ENCODE measurements at places on chromosomes 4 and X. TPM values are rescaled to one million over a fixed set of nuclear protein-coding genes. Genes with fewer than 3 reads are reported as not detected.

APELA gene
- polyA plus RNA-seq: not detected

DNA sequence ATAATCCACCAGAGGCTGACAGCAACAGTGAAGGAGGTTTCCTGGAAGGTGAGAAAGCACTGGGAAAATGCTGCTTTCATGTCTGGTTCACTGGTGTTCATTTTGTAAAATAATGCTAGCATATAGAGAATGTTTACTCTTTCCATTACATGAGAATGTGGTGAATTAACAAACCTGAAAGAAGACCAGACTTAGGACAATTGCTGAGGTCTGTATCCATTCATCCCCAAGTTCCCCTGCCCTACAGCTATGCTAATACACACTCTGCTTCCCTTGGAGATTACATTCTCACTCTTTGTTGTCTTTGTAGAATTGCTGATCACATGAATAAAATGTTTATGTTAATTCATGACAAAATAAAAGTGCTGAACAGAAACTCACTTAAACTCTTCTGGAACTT is 99.5 kb downstream of the ARHGAP6 start:
- no peaks in the 10 kb centered on the region for H3K36me3 ChIP-seq
- no peak overlapping the region for H3K27ac ChIP-seq
- H3K27me3 ChIP-seq: no peaks in the 10 kb centered on the region
- no peak for DNase-seq
- no peak overlapping the region for H3K4me3 ChIP-seq

TCEAL6 gene
- not detected for polyA plus RNA-seq

- no peak for DNase-seq
- no peaks in the 10 kb centered on the region for H3K27me3 ChIP-seq
- no peak overlapping the region for H3K4me3 ChIP-seq
- H3K27ac ChIP-seq: no peak overlapping the region
Observed at GRCh38 chrX:15971696-15972095, 117.1 kb upstream of the AP1S2 start.

- no peaks in the 10 kb centered on the region for H3K4me1 ChIP-seq
- H3K27me3 ChIP-seq: no peaks in the 10 kb centered on the region
- DNase-seq: no peak
- H3K27ac ChIP-seq: no peak overlapping the region
- no peak overlapping the region for H3K4me3 ChIP-seq
Observed at GRCh38 chrX:112849016-112849415, 8.4 kb upstream of the AMOT start.

DNA sequence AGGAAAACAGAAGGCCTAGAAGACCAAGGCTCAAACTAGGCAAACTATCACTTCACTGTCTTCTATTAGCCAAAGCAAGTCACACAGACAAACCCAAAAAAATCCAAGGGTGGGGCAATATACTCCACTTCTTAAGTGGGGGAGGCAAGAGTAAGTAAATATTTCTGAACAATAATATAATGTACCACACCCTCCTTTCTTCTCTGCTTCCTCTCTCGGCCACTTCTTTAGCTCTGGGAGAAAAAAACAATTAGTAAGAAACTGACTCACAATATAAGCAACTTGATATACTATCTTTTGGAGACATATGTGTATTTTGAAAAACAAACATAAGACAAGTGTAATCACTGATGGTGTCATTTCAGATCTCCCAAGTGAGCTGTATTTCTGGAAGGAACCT is 14.8 kb downstream of the DCAF8L1 start:
- no peaks in the 10 kb centered on the region for H3K4me1 ChIP-seq
- H3K27ac ChIP-seq: no peak overlapping the region

GRCh38 chr4:43337707-43338106 is 445.2 kb downstream of the GRXCR1 start:
- no peaks in the 10 kb centered on the region for H3K27me3 ChIP-seq
- DNase-seq: no peak
- H3K27ac ChIP-seq: no peak overlapping the region
- no peaks in the 10 kb centered on the region for H3K36me3 ChIP-seq

DNA sequence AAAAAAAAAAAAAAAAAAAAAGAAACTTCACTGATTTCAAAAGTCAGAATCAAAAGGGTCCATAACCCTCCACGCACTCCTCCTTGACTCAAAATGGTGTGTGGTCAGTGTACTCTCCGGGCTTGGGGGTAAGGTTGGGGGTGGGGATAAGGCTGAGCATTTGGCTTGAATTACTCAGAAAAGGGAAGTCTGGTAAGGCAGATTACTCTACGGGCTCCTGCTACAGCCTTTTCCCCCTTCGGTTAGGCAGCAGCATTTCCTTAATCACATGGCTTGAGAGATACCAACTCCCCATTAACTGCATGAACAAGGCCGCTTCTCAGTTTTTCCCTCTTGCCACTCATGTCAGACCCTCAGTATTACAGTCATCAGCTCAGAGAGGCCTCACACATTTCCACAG is 135.4 kb upstream of the DUSP21 start:
- H3K36me3 ChIP-seq: no peaks in the 10 kb centered on the region
- no peak overlapping the region for H3K4me3 ChIP-seq
- no peak overlapping the region for H3K27ac ChIP-seq
- no peak for DNase-seq
- no peaks in the 10 kb centered on the region for H3K27me3 ChIP-seq
- no peaks in the 10 kb centered on the region for H3K4me1 ChIP-seq

DNA sequence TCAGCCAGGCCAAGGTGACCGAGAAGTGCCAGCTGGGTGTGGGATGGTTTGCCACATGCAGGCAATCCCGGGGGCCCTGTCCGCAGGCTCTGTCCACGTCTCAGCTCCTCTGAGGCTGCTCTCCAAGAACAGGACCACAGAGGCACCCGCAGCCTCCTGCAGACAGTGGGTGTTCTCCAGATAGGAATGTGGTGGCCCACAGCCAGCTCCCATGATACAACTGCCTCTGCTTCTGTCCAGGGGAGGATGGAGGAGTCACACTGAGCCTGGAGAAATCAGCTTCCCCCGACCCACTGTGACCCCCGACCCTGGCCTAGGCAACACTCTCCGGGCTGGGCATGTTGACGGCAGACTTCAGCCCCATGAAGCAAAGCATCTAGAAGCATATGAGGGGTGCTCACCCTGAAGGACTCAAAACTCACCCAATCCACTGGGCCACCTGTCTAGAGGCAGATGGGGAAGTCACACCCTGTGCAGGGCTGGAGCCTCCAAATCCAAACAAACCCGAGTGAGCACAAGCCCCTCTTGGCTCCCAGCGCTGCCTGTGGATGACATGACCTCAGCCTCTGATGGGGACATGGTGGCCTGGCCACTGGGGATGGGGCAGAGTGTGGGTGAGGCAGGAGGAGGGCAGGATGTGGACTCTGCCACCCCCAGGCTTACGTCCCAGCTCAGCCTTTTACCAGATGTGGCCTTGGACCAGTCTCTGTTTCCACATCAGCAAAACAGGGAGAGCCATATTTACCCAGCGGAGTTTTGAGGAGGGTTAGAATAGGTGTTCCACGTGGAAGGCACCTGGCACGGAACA is 102.3 kb downstream of the PSAPL1 start:
- no peaks in the 10 kb centered on the region for H3K27me3 ChIP-seq
- no peak overlapping the region for H3K27ac ChIP-seq
- H3K36me3 ChIP-seq: no peaks in the 10 kb centered on the region

DNA sequence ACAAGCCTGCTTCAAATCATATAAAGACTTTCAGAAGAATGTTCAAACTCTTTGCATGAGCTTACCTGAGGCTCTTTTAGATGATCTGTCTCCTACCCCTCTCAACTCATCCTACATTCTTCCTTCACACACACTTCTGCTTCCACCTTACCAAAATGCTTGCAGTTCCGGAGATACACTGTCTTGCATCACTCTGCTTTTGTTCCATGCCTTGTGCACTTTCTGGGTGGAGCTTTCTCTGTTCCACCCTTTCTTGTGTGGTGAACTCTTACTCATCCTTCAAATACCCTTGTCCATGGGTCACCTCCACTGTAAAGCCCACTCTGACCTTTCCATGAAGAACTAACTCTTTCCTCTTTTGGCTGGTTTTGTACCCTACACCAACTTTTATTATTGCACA is 18.4 kb upstream of the MGST2 start:
- H3K36me3 ChIP-seq: no peaks in the 10 kb centered on the region
- DNase-seq: no peak
- peaks cover 6% of the 10 kb centered on the region for H3K4me1 ChIP-seq
- no peak overlapping the region for H3K27ac ChIP-seq
- H3K4me3 ChIP-seq: no peak overlapping the region
- no peaks in the 10 kb centered on the region for H3K27me3 ChIP-seq

DNA sequence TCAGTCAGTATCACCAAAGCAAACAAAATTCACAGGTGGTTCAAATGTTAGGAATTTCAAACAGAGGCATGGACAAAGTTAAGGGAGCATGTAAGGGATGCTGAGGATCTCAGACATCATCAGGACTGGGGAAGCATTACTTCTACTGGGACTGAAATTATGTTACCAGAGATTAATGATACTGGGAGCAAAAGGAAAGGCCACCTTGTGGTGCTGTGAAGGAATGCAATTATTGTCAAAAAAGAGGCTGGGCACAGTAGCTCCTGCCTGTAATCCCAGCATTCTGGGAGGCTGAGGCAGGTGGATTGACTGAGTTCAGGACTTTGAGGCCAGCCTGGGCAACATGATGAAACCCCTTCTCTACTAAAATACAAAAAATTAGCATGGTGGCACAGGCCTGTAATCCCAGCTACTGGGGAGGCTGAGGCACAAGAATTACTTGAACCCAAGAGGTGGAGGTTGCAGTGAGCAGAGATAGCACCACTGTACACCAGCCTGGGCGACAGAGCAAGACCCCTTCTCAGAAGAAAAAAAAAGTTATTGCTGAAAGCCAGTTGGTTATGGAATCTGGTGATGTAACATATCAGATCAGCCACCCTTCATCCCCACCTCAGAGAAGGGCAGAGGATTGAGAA is 954.3 kb downstream of the PCDH7 start:
- no peak overlapping the region for H3K27ac ChIP-seq
- no peak for DNase-seq
- no peaks in the 10 kb centered on the region for H3K27me3 ChIP-seq
- no peaks in the 10 kb centered on the region for H3K36me3 ChIP-seq
- no peaks in the 10 kb centered on the region for H3K4me1 ChIP-seq

TMPRSS11F gene
- polyA plus RNA-seq: not detected

- no peak overlapping the region for H3K27ac ChIP-seq
- no peaks in the 10 kb centered on the region for H3K36me3 ChIP-seq
- H3K4me3 ChIP-seq: no peak overlapping the region
Observed at GRCh38 chr4:90118527-90119195, 8.5 kb upstream of the CCSER1 start.

FAM149A gene
- polyA plus RNA-seq: 0.31 TPM

GRCh38 chr4:95255396-95256107 is 293.2 kb downstream of the UNC5C start:
- DNase-seq: no peak
- no peaks in the 10 kb centered on the region for H3K27me3 ChIP-seq

CORIN gene
- 0.06 TPM for polyA plus RNA-seq

- no peak overlapping the region for H3K4me3 ChIP-seq
- H3K36me3 ChIP-seq: no peaks in the 10 kb centered on the region
- H3K27ac ChIP-seq: no peak overlapping the region
- no peaks in the 10 kb centered on the region for H3K27me3 ChIP-seq
Observed at GRCh38 chr4:53963781-53964180, 100.6 kb downstream of the CHIC2 start.

ENPEP gene
- not detected for polyA plus RNA-seq

GRCh38 chrX:13201605-13202219 is 118.1 kb downstream of the ATXN3L start:
- no peaks in the 10 kb centered on the region for H3K36me3 ChIP-seq
- H3K4me1 ChIP-seq: no peaks in the 10 kb centered on the region
- no peak overlapping the region for H3K4me3 ChIP-seq
- no peak for DNase-seq

DNA sequence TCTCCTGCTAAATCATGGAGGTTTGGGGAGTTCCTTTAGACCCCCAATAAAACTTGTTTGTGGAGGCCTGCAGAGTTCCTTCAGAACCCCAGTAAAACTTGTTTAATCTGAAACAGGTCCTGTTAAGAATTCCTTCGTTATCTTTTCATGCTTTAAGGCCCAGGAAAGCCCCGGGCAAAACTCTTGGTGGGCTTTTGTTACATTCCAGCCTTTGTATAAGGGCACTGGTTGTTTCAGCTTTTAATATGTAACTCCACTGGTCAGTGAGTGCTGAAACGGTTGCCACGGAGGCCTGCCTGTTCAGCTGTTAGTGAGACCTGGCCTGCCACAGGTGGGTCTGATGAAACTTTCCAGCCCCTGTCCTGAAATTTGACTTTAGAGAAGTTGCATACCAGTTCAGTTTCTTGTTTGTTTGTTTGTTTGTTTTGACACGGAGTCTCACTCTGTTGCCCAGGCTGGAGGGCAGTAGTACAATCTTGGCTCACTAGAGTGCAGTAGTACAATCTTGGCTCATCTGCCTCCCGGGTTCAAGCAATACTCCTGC is 12.4 kb upstream of the DHRSX start:
- no peaks in the 10 kb centered on the region for H3K4me1 ChIP-seq
- H3K27ac ChIP-seq: no peak overlapping the region
- H3K4me3 ChIP-seq: no peak overlapping the region
- no peaks in the 10 kb centered on the region for H3K36me3 ChIP-seq
- no peaks in the 10 kb centered on the region for H3K27me3 ChIP-seq
- DNase-seq: no peak

DNA sequence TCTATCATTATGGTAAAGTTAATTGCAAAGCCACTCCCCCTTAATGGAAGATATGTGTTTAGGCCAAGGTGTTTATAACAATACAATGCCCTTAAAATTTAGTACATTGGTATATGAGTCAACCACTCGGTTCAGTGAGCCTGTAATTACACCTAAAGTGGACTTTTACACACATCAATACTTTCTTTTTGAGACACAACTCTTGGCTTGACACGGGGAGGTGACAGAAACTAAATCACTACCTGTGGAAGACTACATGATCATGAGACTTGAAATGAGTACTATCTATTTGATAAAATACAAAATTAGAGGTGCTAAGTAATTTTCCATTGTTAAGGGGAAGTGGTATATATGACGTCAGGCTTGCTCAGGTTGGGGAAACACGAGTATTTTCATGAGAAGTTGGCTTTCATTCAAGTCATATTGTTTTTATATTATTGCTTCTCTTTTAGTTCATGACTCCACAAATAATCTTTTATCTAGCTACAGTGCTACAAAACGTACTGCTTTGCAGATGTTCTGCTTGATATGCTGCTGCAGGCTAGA is 918.3 kb downstream of the ARAP2 start:
- no peak for DNase-seq
- no peaks in the 10 kb centered on the region for H3K36me3 ChIP-seq
- no peak overlapping the region for H3K4me3 ChIP-seq
- H3K27ac ChIP-seq: no peak overlapping the region
- H3K27me3 ChIP-seq: no peaks in the 10 kb centered on the region

- no peak overlapping the region for H3K4me3 ChIP-seq
- H3K27me3 ChIP-seq: no peaks in the 10 kb centered on the region
- no peaks in the 10 kb centered on the region for H3K36me3 ChIP-seq
- no peak for DNase-seq
- H3K27ac ChIP-seq: no peak overlapping the region
Observed at GRCh38 chr4:112120021-112120420, 25.2 kb upstream of the FAM241A start.

ZNF157 gene
- polyA plus RNA-seq: not detected

DNA sequence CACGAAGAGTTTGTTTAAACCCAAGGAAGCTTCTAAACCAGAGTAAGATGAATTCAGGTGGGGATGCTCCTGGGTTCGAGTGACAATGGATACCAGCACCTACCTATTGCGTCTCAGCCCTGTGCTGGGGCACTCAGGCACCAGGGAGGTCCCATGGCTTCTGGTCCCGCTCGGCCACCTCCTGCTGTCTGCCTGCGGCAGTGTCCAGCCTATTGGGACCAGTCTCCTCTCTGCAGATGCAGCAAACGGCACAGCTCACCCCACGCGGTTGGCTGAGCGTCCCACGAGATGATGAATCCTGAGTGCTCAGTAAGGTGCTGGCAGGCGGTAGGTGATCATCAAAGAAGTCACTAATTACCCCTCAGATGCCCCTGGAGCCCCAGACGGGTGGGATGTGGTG is 75.2 kb downstream of the ACOX3 start:
- no peaks in the 10 kb centered on the region for H3K36me3 ChIP-seq
- no peak overlapping the region for H3K27ac ChIP-seq
- H3K4me1 ChIP-seq: no peaks in the 10 kb centered on the region
- H3K4me3 ChIP-seq: no peak overlapping the region
- no peaks in the 10 kb centered on the region for H3K27me3 ChIP-seq
- DNase-seq: no peak

All from CD8-positive, alpha-beta memory T cell (primary cell).